ENCODE measurements at places on chromosomes 3 and 15.

DNA sequence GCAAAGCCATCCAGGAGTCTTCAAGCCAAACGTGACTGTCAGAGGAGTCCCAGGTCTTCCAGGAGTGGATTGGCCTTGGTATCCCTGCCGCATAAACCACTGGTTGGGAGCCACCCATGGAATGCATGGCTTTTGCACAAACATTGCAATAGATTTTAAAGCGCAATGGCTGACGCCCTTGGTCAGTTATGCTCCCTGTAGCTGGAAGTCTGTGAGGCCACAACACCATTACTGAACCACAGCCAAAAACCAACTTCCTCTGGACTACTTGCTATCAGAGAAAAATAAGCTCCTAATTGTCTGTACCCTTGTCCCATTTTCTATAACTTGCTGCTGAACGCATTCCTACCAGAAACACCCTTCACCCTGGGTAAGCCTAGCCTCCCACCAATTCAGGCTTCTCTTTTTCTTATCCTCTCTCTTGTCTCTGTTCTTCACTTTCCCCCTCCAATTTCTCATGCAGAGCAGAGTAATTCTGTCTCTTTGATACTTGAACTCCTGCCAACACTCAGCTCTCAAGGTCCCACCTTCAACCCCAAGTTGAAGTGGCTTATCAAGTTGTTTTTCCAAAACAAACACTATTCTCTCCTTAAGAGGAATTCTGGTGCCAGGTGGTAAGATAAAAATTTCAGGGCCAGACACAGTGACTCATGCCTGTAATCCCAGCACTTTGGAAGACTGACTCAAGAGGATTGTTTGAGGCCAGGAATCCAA, 176.4 kb upstream of the UBE2E1 start:
- DNase-seq: no peak

- DNase-seq: no peak
Observed at GRCh38 chr15:53110999-53111398, 320.9 kb upstream of the ONECUT1 start.

GRCh38 chr3:9099702-9100512, 136.6 kb upstream of the RAD18 start:
- no peak for DNase-seq

- no peak for DNase-seq
Observed at GRCh38 chr15:94970802-94971201, 739.4 kb downstream of the MCTP2 start.

DNA sequence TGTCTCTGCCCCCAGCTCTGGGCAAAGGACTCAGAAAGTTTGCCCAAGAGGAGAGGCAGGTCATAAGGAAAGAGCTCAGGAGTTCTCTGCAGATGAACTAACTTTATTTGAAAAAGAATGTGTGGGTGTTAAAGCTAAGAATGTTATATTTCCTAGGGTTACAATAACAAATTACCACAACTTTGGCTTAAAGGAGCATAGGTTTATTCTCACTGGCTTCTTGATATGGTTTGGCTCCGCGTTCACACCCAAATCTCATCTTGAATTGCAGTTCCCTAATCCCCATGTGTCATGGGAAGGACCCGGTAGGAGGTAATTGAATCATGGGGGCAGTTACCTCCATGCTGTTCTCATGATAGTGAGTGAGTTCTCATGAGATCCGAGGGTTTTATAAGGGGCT, 383.7 kb upstream of the CFAP20DC start:
- no peak for DNase-seq

GRCh38 chr3:163306405-163306804, 1771.9 kb downstream of the SI start:
- no peak for DNase-seq

GRCh38 chr3:31789429-31789828, 191.6 kb downstream of the OSBPL10 start:
- DNase-seq: no peak
